Fibroblast of gingiva (primary cell): ENCODE measurements at places on chromosomes 4 and X.

DNA sequence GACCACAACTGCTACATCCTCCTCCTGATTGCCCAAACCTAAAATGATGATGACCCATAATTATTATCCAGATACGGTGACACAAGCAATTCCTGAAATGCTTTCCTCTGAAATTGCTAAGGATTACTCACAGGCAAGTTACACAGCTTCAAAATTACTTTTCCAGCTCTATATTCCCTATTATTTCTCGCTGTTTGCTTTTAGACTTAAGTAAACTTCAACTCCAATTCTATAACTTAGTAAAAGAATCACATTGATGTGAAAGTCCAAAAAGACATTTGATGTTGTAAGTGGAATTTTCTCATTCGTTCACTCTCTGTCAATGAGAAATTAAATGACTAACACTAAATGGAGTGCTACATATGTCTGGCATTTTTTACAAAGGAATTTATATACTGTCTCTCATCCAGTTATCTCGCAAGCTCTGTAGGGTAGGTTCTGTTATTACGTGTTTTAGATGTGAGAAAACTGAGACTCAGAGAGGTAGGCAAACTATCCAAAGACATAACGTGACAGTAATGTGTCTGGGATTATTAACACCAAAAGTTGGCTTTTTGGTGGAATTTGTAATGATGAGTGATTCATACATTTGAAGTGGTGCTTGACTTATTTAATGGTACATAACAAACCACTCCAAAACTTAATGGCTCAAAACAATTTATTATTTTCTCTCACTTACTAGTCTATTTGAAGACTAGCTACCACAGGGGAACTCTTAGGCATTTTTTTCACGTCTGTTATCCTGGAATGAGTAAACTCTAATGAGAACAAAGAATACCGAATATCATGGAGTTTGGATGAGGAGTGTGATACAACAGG, 31.5 kb downstream of the PALLD start:
- DNase-seq: peak; percentile 24

GRCh38 chr4:92791871-92792440, 488.2 kb downstream of the GRID2 start:
- no peak for DNase-seq

DNA sequence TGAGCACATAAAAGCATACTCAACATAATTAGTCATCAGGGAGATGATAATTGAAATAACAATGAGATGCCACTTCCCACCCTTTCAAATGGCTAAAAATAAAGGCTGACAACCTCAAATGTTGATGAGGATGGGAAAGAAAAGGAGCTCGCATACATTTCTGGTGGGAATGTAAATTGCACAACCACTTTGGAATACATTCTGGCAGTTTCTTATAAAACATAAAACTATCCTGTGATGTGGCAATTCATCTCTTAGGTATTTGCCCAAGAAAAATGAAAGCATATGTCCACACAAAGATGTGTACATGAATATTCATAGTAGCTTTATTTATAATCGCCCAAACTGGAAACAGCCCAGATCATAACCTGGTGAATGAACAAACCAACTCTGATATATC, 687 bp upstream of the ZNF275 start:
- DNase-seq: peak; percentile 78

DNA sequence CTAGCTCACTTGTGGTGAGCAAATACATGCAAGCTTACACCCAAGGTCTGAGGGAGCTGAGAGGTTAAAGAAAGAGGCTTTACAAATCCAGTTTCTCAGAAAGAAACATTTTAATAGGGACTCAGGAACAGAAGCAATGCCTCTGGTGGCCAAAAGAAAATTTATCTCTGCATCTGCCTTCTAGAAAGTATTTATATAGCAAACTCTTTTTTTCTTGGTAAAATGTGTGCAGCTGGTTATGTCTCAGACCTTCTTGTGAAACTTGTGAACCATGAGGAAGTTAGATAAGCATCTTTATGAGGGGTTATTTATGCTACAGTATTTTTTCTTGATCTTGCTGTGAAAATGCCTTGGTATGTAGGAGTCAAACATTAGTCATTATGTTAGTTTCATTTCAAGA, 48.5 kb upstream of the CYSLTR1 start:
- DNase-seq: peak; percentile 21

GRCh38 chrX:153864101-153864500, 21.9 kb downstream of the L1CAM start:
- DNase-seq: no peak
